ENCODE measurements at places on chromosomes 1 and 21.

GRCh38 chr1:241985787-241986186 lies 13.1 kb downstream of the MAP1LC3C start:
- no peak for DNase-seq

GRCh38 chr1:211521102-211521815 lies 29.3 kb upstream of the RD3 start:
- DNase-seq, result no peak

DNA sequence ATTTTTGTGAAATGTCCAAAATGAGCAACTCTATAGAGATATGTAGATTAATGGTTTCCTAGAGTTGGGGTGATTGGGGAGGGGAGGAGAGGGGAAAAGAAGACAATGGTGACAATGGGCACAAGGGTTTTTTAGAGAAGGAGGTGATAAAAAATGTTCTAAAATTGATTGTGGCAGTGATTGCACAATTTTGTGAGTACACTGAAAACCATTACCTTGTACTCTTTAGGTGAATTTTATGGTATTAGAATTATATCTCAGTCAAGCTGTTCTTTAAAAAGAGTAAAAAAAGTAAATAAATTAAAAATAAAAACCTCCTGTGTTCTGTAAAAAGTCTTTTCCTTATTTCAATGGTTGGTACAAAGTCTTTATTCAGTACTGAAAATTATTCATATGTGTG lies 330.2 kb downstream of the PTBP2 start:
- no peak for DNase-seq

- DNase-seq, result no peak
Observed at GRCh38 chr21:29431680-29432079, 133.0 kb downstream of the BACH1 start.

GRCh38 chr1:35856964-35857363 lies 26.0 kb upstream of the AGO1 start:
- DNase-seq, result no peak

GRCh38 chr1:151905070-151905442 lies 4.3 kb downstream of the THEM4 start:
- DNase-seq, result no peak

- DNase-seq, result no peak
Observed at GRCh38 chr1:80896781-80897356, 903.9 kb upstream of the ADGRL2 start.

GRCh38 chr1:222829868-222830267 lies 15.0 kb downstream of the DISP1 start:
- DNase-seq, result peak; percentile 33

DNA sequence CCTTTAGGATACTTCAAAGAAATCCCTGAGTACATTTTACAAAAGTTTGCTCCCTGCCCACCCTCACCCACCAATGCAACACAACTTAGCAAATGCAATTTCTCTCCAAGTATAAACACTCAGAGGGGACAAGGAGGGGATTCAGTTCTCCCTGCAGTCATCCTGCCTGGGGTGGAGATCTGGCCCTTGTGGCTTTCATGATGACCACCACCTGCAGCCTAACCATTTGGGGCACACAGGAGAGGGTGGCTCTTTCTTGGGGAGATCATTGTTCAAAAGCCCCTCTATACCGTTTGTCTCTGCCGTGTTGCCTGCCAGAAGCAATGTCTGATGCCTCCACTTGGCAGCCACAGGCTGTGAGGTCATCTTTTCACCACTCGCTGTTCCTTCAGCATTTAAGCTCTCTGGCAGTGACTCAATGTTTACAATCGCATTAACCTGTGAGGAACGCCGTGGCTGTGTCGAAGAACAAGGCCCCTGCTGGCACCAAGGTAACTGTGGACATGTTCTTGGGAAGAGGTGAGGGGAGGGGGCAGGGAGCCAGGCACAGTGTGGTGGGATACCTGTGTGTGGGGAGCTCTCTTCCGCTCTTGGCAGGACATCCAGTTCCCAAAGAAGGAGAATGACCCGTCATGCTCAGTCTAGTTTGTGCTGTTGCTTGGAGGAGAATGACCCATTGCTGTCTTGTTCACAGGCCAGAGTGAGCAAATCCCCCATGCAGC lies 103.9 kb upstream of the DUSP10 start:
- peak; percentile 36 for DNase-seq

- no peak for DNase-seq
Observed at GRCh38 chr1:72462186-72462905, 180.0 kb upstream of the NEGR1 start.

GRCh38 chr1:176949033-176949662 lies 215.4 kb downstream of the ASTN1 start:
- DNase-seq, result no peak

DNA sequence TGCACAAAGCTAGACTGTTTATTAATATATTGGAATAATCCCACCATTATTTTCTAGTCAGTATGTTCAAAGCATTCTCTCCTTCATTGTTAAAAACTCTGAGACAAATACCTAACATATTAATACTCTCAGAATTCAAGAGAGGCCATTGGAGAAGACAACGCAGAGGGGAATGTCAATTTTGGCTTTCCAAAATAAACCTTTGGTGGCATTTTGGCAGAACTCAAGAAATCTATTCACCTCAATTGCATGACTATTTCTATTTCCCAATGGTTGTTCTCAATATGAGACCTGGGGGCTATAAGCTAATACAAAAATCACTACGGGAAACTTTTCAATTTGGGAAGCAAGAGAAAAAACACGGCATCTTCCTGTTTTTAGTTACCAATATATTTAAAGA lies 58.5 kb downstream of the RUSC1 start:
- no peak for DNase-seq

DNA sequence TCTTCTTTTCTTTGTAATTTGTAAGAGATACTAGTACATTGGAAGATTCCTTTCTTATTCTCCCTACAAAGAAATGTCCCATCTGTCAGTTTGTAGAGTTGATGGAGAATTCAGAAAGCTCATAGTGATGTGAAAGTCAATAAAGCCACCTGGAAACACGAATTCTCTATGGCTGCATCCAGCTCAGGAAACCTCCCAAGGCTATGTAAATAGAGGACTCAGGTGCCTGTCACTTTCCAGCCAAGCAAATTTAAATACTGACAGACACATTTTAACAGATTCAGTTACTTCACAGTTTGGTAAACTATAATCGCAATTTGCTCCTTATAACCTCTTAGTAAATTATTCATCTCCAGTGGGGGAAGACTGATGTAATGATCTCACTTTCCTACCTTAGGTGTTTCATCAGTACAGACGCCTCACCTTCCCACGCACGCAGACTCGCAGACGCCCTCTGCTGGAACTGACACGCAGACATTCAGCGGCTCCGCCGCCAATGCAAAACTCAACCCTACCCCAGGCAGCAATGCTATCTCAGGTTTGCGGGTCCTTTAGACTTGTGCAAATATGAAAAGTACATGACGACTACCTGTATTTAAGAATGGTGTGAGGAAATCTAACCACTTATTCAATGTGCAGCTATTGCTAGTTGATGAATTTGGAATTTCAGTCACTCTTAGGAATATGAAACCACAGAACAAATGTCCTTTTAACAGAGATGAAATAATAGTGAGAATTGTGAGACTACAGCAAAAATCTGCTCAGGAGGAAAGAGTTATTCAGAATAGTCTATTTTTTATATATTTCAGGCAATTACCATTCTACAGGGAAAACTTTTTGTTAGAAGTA lies 60.6 kb downstream of the PTPRC start:
- no peak for DNase-seq

- DNase-seq, result no peak
Observed at GRCh38 chr21:32389337-32390015, 3.3 kb downstream of the URB1 start.

- no peak for DNase-seq
Observed at GRCh38 chr1:29388884-29389283, 152.6 kb downstream of the PTPRU start.

- DNase-seq, result no peak
Observed at GRCh38 chr1:26237230-26237966, 3.4 kb downstream of the CEP85 start.

DNA sequence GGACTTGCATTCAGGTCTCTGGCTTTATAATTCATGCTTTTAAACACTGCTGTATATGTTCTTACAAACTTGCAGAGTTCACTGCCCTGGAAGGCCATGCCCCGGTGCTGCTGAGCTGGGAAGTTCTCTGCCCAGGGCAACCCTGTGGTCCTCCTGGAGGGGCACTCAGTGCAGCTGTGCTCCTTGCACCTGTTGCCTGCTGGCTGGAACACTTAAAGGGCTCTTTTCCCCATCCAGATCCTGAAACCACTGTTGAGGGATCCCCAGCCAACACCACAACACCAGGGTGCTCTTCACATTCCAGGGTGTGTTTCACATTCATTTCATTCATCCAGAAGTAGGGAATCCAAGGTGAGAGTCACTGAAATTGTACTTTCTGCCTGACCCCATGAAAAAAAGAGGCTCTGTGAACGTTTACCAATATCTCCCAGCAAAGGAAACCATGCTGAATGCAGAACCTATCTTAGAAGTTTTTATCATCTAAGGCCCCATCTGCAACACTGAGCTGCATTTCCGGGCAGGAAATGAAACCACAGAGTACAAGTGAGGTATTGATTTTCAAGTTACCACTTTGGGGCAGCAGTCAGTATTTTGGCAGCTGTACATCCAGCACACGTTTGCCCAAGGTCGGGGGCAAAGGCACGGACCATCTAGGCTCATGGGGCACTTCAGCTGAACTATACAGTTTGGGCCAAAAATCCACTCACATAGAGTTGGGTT lies 16.4 kb upstream of the KIAA0040 start:
- DNase-seq, result no peak

GRCh38 chr1:234885601-234886000 lies 243.0 kb downstream of the TOMM20 start:
- DNase-seq, result no peak

DNA sequence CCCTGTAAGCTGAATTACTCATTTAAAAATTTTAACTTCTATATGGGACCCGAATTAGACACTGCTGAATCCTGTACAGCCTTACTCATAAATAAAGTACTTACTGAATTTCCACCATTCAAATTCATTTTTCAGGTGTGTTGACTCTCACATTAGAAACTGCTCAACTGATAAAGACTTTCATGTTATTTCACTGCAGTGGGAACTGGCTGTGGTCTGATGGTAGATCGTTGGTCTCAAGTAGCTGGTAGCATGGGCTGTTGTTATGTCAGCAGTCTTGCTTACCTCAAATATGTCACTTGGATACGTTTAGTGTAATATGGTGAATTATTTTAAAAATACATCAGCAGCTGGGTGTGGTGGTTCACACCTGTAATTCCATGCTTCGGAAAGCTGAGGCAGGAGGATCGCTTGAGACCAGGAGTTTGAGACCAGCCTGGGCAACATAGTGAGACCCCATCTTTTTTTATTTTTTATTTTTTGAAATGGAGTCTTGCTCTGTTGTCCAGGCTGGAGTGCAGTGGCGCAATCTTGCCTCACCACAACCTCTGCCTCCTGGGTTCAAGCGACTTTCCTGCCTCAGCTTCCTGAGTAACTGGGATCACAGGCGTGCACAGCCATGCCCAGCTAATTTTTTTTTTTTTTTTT lies 10.4 kb downstream of the DEGS1 start:
- DNase-seq, result no peak

All from AG04450 (cell line).